CD4-positive, alpha-beta T cell (primary cell): ENCODE measurements at places on chromosomes 11 and 22.

DNA sequence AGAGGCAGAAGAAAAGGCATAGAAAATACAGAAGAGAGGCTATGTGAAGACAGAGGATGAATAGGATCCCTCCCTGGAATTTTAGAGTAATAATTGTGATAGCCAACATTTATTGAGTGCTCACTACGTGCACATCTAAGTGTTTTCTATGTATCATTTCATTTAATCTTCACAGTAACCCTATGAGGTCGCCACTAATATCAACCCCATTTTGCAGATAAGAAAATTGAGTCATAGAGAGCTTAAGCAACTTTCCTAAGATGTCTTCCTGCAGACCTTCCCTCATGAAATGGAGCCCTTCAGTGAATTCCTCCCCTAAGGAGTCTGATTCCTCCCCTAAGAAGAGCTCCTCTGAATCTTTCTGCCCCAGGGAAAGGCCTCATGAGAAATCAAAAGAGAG, 38.1 kb downstream of the RRP8 start:
- no peak for DNase-seq

GRCh38 chr11:46555267-46556054, 38.4 kb downstream of the AMBRA1 start:
- DNase-seq = no peak

DNA sequence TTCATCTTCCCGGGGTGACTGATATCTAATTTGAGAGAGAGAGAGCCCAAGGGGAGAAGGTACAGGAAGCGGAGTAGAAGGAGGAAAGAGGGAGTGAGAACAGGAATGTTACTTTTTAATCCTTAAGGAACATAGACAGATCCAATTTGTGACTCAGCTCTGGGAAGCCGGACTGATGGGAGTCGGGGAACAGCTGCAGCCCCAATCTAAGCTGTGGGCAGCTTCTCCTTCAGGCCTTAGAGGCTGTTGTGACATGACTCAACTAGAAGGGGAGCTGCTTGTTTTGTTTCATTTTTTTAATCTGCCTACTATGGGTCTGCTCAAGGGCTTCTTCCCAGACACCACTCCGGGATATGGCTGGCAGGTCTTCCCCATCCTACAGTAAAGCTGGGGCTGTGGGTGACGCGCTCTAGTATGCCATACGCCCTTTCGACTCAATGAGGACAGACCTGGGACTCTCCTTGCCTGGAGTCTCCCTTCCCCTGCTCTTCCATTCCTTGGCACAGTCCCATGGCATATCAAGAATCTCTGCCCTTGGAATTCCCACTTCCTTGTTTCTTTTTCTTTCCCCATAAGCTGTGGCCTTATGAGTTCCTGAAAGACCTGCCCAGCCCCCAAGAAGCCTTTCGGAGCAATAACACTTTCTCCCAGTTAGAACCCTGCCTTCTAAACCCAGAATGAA, 103.3 kb upstream of the AKIP1 start:
- DNase-seq = no peak

GRCh38 chr11:22920939-22921565, 60.8 kb upstream of the CCDC179 start:
- no peak for DNase-seq

GRCh38 chr11:103792981-103793468, 243.4 kb upstream of the DDI1 start:
- no peak for DNase-seq
